ENCODE measurements at places on chromosomes 6 and 20. TPM values are rescaled to one million over a fixed set of nuclear protein-coding genes. Genes with fewer than 3 reads are reported as not detected.
A peak's percentile ranks its signal among the peaks of the same experiment; 100 is the strongest.

The MCM8 gene
- 22.4 TPM for total RNA-seq

GRCh38 chr20:602111-602970, 7.8 kb downstream of the TCF15 start:
- no peak for DNase-seq

GRCh38 chr20:32040142-32040953, 11.7 kb upstream of the HCK start:
- DNase-seq: no peak

DNA sequence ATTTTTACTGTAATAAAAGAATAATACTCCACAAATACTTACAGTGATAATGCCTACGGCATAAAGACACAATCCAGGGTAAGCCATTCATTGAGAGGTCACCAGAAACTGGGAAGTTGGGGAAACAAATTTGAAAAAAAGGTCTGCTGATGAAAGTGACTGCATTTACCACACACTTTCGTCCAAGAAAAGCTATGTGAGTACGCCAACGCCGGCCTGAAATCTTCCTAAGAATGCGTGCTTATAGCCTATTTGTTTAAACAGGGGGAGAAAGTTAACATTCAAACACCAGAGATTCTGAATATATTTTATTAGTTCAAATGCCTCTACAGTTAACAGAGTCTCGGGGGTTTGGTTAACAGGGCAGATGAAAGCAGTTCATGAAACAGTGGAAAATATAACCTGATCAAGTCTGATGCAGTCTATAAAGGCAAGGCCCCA, 657 bp upstream of the LTV1 start:
- no peak for DNase-seq

The SDC4 gene
- total RNA-seq: 114 TPM

GRCh38 chr20:20843982-20844381, 131.5 kb upstream of the RALGAPA2 start:
- no peak for DNase-seq

The TRDN gene
- total RNA-seq: not detected

DNA sequence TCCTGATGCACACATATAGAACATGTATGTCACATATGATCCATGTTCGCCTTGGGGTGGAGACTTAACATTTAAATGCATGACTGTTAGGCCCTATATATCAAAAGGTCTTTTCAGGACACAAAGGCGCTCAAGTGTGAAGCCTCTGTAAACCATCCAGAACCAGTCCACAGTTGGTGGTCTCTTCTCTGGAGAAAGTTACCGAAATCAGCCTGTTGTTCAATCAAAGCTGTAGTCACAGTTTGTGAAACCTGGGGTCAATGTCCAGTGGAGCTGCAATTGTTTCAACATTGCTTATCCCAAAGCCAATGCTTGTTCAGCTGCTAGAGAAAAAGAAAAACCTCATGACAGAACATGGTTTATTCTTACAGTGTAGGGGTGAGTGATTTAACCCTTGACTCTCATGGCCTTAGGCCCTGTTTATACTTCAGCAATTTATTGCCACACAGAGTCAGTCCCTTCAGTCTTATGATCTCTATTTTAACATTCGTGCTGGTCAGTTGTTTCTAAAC, 193.6 kb upstream of the CST7 start:
- peak; percentile 58 for DNase-seq

- DNase-seq: no peak
Observed at GRCh38 chr6:3460253-3460652, 3.4 kb upstream of the SLC22A23 start.

The NCOA6 gene
- total RNA-seq: 35.1 TPM

DNA sequence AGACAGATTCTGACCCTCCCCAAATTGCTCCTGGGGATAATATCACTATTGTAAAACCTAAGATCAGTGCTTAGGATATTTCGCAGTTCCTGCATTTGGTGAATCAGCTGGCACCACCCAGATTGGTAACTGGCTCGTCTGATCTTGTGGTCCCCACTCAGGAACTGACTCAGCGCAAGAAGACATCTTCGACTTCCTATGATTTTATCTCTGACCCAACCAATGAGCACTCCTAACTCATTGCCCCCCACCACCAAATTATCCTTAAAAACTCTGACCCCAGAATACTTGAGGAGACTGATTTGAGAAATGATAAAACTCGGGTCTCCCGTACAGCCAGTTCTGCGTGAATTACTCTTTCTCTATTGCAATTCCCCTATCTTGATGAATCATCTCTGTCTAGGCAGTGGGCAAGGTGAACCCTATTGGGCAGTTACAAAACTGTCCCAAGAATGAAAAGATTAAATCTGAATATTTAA, 55.7 kb upstream of the PRND start:
- peak; percentile 27 for DNase-seq

GRCh38 chr6:84773431-84774156, 9.2 kb upstream of the TBX18 start:
- DNase-seq: no peak

The GJA10 gene
- not detected for total RNA-seq

DNA sequence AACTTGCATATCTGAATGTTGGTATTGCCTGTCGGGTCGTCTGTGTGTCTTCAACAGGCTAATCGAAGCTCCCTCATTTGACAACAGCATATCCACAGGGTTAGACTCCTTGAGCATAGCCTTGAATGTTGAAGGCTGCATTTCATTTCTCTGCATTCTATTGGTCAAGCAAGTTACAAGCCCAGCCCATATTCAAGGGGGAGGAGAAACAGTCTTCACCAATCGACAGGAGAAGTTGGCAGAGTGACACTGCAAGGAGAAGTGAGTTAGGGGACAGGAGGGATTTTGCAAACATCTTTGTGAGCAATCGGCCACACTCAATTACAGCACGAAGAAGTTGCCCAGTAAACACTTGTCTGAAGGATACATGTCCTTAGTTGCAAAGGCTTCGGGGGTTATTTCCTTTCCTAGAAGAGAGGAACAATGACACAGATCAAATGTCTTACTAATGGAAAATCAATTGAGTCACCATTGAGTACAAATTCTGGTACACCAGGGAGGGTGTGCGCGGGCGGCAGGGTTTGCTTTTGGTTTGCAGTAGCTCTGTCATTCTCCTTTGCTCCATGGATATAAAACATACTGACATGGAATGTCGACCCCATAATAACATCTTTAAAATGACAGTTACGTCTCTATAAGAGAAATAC, 60.6 kb upstream of the NT5E start:
- no peak for DNase-seq

GRCh38 chr20:47532002-47532401, 30.3 kb downstream of the NCOA3 start:
- no peak for DNase-seq

DNA sequence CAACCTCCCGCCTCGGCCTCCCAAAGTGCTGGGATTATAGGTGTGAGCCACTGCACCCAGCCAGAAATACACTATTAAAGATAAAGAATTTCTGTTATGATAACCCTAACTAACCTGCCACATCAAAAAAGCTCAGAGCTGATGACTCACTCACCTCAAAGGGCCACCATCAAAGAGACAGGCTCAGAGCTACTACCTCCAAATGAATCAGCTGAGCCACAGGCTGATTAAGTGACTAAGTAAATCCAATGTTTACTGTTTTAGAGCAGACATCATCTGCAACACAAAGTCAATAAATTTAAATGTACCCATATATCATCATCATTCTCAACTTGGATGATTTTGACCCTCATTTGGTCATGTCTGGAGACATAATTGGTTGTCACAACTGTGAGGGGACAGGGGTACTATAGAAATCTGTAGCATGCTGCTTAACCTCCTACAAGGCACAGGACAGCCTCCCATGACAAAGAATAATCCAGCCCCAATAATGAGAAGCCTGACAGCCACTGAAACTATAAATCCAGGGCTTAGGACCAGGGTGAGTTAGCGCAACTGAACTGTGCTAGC, 106.5 kb downstream of the ATP9A start:
- peak; percentile 16 for DNase-seq

The FLRT3 gene
- total RNA-seq: 0.70 TPM
